ENCODE measurements at places on chromosomes 3 and 15.
A peak's percentile ranks its signal among the peaks of the same experiment; 100 is the strongest.

DNA sequence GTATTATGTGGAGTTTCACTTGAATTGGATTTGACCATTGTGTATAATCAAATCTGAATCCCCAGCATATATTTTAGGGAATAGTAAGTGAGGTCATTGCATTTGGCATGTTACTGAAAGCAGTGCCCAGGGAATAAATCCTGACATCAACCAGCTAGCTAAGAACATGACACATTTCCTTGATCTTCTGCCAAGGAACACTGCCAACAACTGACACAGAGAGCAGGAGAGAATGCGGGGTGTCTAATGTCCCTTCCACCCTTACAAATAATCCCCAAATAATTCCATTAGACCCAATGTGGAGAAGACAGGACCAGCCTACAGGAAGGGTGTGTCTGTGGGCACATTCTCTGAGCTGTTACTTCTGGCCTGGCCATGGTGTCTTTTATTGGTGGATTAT, 30.6 kb upstream of the UBE3A start:
- no peak for DNase-seq

GRCh38 chr3:64827431-64827830, 139.6 kb upstream of the ADAMTS9 start:
- no peak for DNase-seq

- DNase-seq = no peak
Observed at GRCh38 chr3:25695731-25696420, 31.2 kb upstream of the TOP2B start.

DNA sequence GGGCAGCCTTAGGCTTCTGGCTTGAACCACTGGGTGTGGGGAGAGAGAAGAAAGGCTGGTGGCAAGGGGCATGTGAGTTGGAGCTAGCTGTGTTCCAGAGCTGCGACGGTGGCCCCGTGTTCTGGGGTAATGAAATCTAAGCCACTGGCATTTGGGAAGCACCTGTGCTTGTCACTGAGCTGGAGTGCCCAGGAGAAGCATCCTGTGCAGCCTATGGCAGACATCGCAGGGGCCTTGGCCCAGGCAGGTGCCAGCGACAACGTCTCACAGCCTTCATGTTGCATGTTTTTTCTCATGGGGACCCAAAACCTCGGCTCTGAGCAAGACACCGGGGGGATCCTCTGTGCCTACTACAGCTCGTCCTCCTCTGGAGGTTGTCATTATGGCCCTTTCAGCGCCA, 91.1 kb upstream of the PLXNA1 start:
- no peak for DNase-seq

DNA sequence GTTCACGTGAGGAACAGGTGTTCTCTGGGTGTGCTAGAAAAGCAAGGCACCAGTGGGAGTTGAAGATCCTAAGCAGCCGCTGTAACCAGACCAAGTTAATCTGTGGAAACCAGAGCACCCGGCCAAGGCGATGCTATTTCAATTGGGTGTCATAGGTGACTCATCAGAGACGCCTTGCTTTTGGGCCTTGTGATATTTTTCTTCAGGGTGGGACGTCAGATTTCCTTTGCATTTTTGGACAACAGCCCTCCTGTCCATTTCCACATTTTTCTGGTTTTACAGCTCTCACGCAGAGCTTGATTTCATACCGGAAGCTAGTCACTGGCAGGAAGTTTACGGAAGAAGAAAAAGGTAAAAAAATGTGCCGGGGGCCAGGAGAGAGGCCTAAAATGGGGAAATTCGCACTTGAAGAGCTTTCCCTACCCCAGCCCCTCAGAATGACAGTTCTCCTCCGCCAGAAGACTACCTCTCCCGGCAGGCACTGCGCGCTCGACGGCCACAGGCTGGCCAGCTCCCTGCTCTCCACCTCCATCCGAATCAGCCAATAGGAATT, 471 bp upstream of the KBTBD8 start:
- DNase-seq = peak; percentile 28

GRCh38 chr3:113240841-113241240, 29.5 kb downstream of the BOC start:
- no peak for DNase-seq

- no peak for DNase-seq
Observed at GRCh38 chr3:104629038-104629437, 737.7 kb upstream of the ALCAM start.

- peak; percentile 74 for DNase-seq
Observed at GRCh38 chr15:88918738-88919137, 5.6 kb upstream of the MFGE8 start.

- no peak for DNase-seq
Observed at GRCh38 chr15:50066666-50067065, 52.4 kb downstream of the ATP8B4 start.

DNA sequence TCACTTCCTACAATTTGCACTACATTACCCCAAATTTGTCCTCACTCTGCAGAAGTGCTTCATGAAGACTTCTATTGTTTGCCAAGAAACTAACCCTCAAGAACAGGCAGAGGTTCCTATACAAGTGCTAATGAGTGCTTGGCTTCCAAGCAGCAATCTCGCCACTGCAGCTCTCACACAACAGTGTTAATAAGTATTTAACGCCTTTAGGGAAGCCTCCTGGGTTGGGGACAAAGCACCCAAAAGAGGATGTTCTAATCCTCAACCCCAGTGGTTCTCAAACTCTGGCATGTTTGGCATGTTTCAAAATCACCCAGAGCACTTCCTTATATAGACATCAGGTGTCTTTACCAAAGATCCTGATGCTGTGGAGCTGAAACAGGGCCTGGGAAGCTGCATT, 64.6 kb downstream of the ZIC4 start:
- no peak for DNase-seq

- no peak for DNase-seq
Observed at GRCh38 chr3:70224337-70224736, 88.1 kb downstream of the MDFIC2 start.

- DNase-seq = no peak
Observed at GRCh38 chr3:133388696-133389395, 11.0 kb upstream of the BFSP2 start.

- DNase-seq = no peak
Observed at GRCh38 chr3:128112357-128112968, 11.1 kb downstream of the RUVBL1 start.

DNA sequence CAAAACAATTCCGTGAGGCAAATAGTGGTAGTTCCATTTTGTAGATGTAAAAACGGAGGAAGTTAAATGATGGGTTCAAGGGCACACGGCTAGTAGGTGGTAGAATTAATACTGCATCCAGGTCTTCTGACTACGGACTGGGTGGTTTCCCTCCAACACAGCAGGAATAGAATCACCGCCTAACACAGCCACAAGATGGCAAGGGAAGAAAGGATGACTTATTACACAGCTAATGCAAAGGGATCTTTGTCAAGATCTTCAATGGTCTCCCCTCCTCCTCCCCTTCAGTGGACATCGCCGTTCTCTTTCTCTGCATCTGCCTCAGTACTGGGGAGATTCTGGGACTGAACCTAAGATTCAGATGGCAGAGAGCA, 524 bp upstream of the TOPBP1 start:
- peak; percentile 63 for DNase-seq

DNA sequence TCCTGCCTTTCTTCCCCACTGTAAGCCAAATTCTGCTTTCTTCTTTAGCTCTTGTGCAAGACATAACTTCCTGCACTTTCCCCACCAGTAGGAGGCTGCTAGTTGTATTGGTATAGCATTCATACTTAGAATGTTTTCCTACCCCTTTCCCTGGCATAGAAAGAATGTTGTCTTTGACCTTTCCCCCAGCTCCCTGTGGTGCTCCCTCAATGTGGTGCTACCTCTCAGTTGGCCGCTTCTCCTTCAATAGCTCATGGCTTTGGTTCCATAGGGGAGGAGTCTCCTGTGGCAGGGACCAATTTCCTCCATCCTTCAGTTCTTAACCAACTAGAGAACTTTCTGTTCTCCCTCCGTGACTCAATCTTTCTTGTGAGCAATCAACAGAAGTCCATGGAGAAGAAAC, 67.5 kb upstream of the AKAP13 start:
- DNase-seq = no peak

DNA sequence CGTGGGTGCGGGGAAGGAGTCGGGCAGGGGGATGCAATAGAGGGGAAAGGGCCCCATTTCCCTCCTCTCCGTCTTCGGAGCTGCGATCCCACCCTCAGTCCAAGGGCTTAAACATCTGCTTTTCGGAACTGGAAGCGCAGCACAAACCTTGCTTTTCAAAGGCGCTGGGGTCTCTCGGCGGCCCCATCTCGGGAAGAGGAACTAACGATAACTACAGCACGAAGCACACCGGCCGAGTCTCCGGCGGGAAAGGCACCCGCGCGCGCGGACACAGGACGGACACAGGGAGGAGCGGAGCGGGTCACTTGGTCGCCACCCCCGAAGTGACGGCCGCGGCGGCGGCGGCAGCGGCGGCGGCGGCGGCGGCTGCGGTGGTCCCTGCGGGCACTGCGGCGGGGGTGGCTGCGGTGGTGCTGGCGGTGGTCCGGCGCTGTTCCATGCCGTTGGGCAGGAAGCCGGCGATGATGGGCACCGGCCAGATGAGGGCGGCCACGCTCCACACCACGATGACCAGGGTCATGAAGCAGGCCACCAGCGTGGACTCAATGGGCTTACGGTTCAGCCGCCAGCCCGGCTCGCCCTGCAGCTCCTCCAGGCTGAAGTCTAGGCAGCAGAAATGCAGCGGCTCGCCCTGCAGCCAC, 1.1 kb downstream of the TMEM158 start:
- DNase-seq = peak; percentile 66

- no peak for DNase-seq
Observed at GRCh38 chr3:15636028-15636709, 34.6 kb downstream of the BTD start.

GRCh38 chr15:86237111-86237500, 157.4 kb downstream of the AGBL1 start:
- DNase-seq = no peak

- no peak for DNase-seq
Observed at GRCh38 chr15:41116962-41117252, 827 bp upstream of the INO80 start.

DNA sequence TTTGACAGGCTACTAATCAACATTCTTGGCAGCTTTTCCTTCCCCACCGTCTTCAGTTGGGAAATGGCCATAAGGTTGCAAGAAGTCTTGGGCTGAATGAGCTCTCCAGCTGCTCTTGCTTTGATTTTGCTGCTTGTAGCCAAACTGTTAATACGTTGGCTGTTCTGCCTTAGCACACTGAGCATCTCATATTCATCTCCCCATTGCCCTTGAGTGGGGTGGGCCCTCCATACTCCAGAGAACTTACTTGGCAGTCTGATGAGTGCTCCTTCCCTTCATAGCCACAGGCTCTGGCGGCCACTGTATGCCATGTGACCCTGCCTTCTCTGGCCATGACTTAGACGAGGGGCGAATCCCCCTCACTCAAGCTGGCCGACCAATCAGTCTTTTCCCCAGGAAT, 25.8 kb upstream of the PAQR5 start:
- no peak for DNase-seq

GRCh38 chr3:138384531-138384930, 36.2 kb downstream of the MRAS start:
- no peak for DNase-seq

DNA sequence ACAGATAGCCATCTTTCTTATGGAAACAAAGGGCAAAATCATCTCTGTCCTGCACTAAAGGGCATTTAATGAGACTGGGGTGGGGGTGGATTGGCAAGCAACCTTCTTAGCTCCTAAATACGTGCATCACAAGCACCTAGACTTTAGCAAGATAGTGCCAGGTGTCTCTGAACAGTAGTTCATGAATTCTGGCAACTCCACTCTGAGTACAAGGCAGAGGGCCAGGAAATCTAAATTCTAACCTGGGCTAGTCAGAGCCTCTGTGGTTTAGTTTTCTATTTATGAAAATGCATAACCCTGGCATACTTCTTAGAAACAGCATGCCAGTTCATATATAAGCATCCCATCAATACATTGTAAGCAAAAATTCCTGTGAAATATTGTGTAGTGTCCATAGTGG, 788.5 kb downstream of the MCTP2 start:
- DNase-seq = peak; percentile 33

- peak; percentile 69 for DNase-seq
Observed at GRCh38 chr15:70159713-70160009, 61.9 kb upstream of the TLE3 start.

- DNase-seq = no peak
Observed at GRCh38 chr15:56805466-56806147, 72.3 kb upstream of the ZNF280D start.

GRCh38 chr15:39030291-39031070, 465.9 kb upstream of the RASGRP1 start:
- DNase-seq = no peak

- peak; percentile 42 for DNase-seq
Observed at GRCh38 chr15:32716915-32717425, 834 bp upstream of the GREM1 start.

GRCh38 chr3:20326541-20326940, 140.5 kb upstream of the SGO1 start:
- DNase-seq = no peak

DNA sequence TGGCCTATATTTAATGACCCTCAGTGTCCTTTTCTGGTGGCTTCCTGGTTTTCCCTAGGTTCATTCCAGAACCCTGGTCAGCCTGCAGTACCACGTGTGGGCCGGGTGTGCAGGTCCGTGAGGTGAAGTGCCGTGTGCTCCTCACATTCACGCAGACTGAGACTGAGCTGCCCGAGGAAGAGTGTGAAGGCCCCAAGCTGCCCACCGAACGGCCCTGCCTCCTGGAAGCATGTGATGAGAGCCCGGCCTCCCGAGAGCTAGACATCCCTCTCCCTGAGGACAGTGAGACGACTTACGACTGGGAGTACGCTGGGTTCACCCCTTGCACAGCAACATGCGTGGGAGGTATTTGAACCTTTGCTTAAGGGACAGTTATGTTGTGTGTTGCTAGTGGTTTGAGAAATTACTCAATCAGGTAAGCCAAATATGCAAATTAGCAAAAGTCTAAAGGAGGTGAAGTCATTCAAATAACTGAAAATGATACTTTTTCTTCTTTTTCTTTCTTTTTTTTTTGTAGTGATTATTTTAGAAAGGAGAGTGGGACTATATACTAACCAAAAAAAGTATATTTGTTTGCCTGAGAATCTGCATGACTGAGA, 259.2 kb downstream of the ADAMTSL3 start:
- DNase-seq = no peak

- peak; percentile 81 for DNase-seq
Observed at GRCh38 chr15:85318048-85318731, 62.2 kb upstream of the AKAP13 start.

DNA sequence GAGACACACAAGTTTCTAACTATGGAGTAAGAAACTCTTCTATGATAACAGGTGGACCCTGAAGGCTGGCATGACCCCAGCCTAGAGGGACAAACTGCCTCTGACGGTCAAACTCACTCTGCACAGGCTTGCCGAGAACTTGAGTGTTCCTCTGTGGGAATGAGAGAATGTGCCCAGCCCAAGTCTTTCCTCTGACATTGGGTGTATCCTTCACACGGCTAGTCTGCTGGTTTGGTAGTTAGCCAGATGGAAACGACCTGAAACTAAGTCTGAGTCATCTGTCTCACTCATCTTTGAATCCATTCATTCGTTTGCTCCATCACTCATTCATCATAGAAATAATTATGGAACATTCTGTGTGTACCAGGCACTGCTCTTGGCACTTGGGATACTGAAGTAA, 198.4 kb downstream of the ATP10A start:
- no peak for DNase-seq

GRCh38 chr3:73098873-73099272, 37.4 kb downstream of the EBLN2 start:
- no peak for DNase-seq

Measured in RPMI8226 (cell line).